ENCODE measurements at places on chromosomes 12 and 14.
A peak's percentile ranks its signal among the peaks of the same experiment; 100 is the strongest.

GRCh38 chr14:61381553-61381952, 60.2 kb downstream of the PRKCH start:
- DNase-seq = no peak

- DNase-seq = no peak
Observed at GRCh38 chr14:24246765-24247212, 4.4 kb upstream of the TINF2 start.

- DNase-seq = no peak
Observed at GRCh38 chr12:22656831-22657230, 31.9 kb downstream of the ETNK1 start.

DNA sequence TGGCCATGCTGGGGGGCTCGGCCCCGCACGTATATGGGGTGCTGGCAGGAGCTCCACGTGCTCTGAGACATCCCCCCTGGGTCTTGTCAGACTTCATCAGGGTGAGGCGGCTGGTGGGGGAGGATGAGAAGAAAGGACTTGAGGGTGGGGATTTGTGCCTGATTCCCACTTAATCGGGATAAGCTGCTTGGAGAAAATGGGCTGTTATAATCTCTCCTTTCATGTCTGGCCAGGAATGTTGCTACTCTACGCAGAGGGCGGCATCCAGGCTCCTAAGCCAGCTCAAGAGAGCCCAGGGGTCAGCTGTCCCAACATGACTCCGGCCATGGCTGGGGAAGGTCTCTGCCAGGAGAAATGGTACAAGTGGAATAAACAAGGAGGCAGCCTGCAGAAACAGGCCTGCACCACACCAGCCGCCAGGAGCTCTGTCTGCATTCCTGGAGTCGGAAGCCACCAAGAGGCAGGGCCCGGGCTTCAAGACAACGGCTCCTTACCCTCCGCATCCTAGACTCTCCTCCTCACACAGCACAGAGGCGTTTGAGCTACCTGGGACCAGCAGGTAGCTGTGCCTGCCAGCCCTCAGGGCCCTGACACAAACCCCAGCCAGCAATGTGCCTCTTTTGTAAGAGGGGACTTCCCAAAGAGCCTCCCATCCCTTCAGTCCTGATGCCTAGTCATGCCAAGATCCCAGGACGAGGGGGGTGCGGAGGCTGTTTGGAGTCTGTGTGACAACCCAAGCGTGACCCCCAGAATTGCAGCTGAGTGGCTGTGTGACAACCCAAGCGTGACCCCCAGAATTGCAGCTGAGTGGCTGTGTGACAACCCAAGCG, 195.8 kb upstream of the DIO3 start:
- DNase-seq = no peak

DNA sequence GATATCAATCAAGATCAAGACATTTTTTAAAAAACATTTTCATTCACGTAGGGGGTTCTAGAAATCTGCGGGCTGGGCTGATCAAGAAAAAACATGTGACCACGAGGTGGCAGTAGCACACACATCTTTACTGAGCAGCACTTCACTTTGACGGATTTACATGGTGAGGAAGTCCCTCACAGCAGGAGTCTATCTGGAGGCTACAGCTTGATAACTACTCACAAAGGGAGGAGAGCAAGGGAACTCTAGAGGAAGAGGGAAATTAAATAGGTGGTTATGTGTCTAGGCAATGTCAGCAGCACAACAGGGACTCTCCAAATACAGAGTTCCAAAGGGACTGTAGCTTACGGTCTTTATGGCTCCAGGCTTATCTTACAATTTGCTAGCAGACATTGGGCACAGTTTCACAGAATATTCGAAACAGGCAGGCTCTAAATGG, 248.1 kb downstream of the DPY19L2 start:
- no peak for DNase-seq

GRCh38 chr14:56004323-56004722, 113.9 kb upstream of the PELI2 start:
- DNase-seq = no peak

DNA sequence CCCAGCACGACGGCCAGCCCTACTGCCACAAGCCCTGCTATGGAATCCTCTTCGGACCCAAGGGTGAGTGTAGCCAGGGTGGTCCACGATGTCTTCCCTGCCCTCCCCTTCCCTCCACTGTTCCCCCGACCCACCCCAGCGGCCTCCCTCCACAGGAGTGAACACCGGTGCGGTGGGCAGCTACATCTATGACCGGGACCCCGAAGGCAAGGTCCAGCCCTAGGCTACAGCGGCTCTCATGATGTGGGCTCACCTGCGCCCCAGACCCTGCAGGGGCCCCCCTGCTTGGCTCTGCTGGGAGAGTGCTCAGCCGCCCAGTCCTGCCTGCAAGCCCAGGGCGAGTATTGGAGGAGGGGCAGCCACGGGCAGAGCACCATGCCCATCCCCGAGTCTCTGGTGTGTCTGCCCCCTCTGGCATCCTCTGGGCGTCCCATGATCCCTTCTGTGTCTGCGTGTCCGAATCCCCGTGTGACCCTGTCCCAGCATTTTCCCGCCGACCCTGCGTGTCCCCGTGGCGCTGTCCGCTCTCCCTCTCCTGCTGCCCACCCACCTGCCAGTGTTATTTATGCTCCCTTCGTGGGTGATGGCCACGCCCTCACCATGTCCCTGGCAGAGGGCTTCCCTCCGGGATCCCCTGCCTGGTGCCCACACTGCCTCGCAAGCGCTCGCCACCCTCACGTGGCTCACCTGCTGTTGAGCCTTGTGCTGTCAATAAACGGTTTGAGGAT, 5.0 kb downstream of the CRIP2 start:
- peak; percentile 35 for DNase-seq

GRCh38 chr14:88683119-88683518, 109.6 kb downstream of the EML5 start:
- no peak for DNase-seq

GRCh38 chr14:25122843-25123242, 72.9 kb upstream of the STXBP6 start:
- DNase-seq = no peak

- DNase-seq = no peak
Observed at GRCh38 chr14:102080183-102081080, 6.4 kb downstream of the HSP90AA1 start.

DNA sequence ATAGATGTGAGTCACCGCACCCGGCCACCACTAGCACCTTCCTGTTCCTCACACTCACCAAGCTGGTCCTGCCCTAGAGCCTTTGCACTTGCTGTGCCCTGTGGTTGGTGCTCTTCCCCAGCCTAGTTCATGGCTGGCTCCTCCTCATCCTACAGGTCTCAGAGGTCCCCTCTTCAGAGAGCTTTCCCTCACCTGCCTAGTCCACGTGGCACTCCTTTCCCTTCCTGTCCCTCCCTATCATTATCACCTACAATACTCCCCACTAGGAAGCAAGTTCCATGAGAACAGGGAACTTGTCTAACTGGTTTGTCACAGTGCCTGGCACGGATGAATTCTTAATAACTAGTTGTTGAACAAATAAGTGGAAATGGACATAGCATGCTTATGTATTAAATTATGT, 24.0 kb upstream of the TMED10 start:
- no peak for DNase-seq

GRCh38 chr14:21106498-21107282, 5.8 kb downstream of the TMEM253 start:
- DNase-seq = peak; percentile 87

DNA sequence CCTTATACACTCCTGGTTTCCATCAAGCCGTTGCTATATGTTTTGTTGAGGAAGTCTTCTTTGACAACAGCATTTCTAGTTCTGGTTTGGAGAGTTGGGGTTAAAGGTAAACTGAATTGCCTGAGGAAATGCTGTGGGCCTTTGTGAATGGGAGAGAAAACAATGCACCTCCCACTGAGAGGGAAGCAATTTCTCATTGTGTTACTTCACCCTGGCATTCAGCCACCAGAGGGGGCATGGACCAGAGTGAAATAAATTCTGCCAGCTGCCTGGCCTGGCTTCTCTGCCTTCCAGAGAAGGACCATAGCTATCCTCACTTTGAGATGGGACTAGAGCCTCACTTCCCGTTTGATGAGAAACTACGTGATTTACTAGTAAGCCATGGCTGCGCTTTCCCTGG, 475.3 kb downstream of the EGLN3 start:
- no peak for DNase-seq

GRCh38 chr12:94792693-94793092, 142.3 kb upstream of the TMCC3 start:
- peak; percentile 49 for DNase-seq

GRCh38 chr12:64010069-64010686, 165.7 kb downstream of the SRGAP1 start:
- DNase-seq = no peak

DNA sequence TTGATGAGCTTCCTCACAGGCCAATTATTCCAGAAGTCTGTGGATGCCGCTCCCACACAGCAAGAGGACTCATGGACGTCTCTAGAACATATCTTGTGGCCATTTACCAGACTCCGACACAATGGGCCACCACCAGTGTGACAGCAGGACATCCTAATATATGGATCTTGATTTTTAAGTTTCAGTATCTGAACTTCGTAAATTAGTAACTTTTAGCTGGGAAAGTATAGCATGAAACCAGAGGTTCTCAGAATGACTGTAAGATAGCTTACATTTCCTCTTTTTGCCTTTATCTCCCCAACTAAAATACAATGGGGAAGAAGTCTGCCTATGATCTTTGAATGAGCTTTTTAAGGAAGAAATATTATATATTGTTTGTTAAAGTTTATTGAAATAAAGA, 87.0 kb downstream of the DNAI7 start:
- DNase-seq = no peak

DNA sequence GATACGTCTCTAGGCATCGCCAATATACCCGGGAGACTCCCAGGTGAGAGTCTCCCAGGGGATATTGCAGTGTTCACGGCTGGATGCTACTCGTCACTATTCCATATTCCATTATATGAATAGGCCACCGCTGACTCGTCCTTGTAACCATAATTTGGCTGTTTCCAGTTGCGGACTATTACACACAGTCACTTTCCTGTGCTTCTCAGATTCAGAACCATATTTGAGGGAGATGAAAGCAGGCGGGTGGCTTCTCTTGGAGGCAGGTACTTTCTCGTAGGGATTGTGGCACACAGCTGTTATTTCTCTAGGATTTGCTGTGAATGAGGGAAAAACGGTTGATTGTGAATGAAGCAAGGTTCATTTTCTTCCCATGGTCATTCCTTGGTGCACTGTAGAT, 73.0 kb downstream of the ADGRD1 start:
- no peak for DNase-seq
